Activated naive CD4-positive, alpha-beta T cell treated with anti-CD3 and anti-CD28 coated beads for 36 hours (primary cell): ENCODE measurements at places on chromosomes 2 and 18.

DNA sequence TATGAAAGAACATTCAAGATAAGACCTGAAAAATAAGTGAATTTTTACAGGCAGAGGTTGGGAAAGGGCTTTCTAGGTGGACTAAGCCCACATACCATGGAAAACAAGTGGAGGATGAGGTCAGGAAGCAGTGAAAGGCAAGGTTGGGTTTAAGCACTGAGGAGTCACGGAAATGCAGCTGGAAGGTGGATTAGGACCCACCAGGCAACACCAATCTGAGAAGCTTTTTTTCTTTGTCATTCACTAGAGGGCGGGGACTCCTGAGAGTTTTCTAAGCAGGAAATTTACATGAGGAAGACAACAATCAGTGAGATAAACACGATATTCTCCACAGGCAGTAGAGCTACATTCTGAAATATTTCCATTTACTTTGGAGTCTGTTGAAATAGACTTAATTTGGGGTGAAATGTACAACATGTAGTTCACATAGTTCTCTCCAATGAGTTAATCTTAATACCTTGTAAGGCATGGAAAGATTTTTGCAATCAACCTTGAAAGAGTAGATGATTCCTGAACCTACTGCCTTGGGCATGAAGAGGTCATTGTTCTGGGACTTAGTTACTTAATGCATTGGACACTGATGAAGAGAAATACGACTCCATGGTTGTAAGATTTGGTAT, 40.7 kb downstream of the VIT start:
- no peak for DNase-seq

DNA sequence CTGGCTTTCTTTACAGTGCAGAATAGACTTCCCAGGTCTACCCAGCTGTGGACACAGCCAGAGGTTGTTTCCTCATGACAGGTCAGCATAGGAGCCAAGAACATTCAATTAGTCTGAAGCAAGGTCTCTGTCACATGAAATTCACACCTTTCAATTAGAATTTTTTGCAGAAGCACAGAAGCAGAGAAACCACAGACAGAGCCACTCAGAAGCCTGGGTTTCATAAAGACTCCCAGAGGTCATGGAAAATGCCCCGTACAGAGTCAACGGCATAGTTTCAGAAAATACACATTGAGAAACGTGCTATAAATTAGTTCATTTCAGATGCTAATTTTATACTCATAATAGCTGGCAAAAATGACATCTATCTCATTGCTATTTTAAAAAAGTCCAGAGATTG, 87.0 kb upstream of the TMEM200C start:
- no peak for DNase-seq

DNA sequence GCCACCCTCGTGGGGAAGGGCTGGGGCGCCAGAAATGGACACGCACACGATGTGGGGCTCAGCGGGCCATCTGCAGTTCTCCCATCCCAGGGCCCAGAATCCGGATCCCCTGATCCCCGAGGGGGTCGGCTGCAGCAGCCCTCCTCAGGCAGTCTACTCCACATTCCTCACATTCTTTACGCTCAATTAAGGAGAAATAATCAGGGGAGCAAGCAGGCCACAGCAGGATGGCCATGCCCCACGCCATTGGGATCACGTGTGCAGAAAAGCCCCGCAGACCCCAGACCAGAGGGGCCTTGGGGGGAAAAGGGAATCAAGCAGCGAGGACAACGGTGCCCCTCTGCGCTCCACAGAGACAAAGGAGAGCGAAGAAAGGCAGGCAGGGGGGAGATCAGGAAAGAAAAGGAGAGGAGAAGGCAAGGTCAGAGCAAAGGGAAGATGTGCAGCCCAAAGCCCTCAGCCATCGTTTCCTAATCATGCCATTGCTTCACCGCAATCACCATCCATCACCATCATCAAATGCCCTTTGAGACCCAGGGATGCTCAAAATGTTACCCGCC, 17.5 kb upstream of the PKDCC start:
- DNase-seq, result no peak

GRCh38 chr2:101524806-101525430, 50.0 kb upstream of the RFX8 start:
- DNase-seq, result no peak

GRCh38 chr2:53559302-53559966, 208.2 kb upstream of the CHAC2 start:
- DNase-seq, result no peak

- no peak for DNase-seq
Observed at GRCh38 chr2:217463402-217464075, 539.3 kb downstream of the TNS1 start.

- DNase-seq, result no peak
Observed at GRCh38 chr2:10847008-10847407, 34.4 kb upstream of the PDIA6 start.

GRCh38 chr2:102397209-102397608, 25.8 kb upstream of the IL18RAP start:
- no peak for DNase-seq

DNA sequence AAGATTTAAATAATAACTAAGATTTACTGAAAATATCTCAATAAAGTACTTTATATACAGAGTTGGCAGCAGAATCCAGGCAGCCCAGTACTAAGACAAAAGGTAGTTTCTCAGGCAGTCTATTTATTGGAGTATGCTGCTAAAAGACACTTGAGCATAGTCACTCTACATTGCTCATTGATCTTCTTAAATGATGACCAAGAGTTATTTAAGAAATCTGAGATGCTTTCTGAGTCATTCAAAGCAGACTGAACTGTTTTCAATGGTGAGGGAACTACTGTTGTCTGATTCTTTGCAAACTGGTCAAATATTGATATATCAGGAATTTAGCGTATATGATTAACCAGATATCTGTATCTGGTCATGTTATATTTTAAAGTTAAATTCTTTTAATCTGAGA, 133.6 kb downstream of the PHLPP1 start:
- DNase-seq, result no peak

DNA sequence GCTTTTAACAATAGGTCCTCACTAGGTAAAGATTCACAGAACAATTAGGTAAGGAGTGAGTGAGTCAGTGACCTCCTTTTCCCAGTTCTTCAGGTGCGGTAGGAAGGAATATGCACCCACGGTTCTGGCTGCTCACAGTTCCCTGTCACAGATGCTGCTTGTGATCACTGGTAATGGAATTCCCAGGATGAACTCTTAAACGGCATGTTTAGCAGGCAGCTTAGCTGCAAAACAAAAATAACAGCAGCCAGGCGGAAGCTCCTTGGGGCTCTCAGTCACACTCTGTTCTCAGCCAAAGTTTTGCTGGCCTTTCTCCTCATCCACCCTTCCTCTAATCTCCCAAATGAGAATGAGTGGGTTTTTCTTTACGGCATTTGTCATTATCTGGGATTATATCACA, 274.5 kb downstream of the MYT1L start:
- no peak for DNase-seq

DNA sequence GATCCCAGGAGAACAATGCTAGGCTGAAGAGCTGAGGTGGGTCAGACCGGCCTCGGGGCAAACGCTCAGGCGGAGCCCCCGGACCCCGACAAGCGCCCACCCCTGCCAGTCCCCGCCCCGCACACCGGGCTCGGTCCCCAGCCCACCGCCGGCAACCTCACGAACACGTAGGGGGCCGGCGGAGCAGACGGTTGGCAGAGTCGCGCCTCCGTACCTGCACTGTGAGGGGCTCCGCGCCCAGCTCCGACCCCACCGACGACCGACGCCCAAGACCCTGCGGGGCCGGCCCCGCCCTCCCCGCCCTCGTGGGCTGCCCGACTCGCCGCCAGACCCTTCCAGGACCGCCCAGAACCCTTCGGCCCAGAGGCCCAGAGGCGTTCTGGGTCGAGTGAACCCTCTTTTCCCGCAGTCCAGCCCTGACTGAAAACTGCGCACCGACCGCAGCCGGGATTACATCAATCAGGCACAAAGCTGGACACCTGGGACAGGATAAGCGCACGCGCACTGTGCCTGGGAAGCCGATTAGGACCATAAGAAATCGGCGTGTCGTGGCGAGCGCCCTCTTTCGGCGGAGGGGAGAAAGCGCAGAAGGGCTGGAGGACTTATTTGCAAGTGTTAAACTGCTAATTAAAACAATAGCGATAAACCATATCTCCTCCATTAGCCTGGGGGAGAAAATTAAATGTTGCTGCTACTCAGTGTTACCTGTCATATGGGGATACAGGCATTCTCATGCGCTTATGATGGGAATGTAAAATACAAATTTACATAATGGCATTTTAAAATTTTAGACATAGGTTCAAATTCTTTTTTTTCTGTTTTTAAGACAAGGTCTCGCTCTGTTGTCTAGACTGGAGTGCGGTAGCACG, 11.7 kb upstream of the DCTN1 start:
- DNase-seq, result peak; percentile 98

- DNase-seq, result no peak
Observed at GRCh38 chr2:177633111-177633510, 240.5 kb downstream of the AGPS start.

- DNase-seq, result no peak
Observed at GRCh38 chr2:189440644-189440946, 679 bp upstream of the WDR75 start.

GRCh38 chr2:118834901-118835745, 12.3 kb downstream of the EN1 start:
- no peak for DNase-seq

DNA sequence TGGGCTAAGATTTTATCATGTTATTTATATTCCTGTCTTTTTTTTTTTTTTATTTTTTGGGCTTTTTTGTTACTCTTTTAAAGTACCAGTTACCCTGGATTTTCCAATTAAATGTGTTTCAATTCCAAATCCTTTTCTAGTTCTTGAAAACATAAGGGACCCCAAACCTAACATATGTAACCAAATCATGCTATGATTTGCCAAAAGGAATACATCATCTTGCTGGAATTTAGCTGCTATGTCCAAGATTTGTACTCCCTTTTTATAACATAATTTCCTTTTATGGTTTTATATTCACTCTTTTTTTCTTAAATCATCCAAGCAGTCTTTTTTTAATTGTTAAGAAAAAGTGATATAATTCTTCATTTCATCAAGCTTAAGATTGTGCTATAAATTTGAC, 60.9 kb upstream of the DSEL start:
- DNase-seq, result no peak
